ENCODE measurements at places on chromosomes 13 and 19.

DNA sequence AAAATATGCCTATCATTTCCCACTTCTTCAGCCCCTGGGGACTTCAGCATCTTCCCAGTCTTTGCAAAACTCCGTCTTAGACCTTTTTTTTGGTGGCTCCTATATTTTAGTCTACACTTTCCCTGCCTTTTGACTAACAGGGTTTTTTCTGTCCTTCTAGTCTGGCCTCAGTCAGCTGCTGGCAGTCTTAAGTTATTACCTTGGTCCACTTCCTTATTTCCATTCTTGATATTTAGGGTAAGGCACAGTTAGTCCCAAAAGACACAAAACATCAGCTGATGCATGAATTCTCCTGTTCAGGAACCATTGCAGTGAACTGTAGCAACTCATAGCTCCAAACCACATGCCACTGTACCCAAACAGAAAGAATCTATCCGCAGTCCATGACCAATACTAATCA, 234.6 kb upstream of the RFC3 start:
- DNase-seq: no peak

DNA sequence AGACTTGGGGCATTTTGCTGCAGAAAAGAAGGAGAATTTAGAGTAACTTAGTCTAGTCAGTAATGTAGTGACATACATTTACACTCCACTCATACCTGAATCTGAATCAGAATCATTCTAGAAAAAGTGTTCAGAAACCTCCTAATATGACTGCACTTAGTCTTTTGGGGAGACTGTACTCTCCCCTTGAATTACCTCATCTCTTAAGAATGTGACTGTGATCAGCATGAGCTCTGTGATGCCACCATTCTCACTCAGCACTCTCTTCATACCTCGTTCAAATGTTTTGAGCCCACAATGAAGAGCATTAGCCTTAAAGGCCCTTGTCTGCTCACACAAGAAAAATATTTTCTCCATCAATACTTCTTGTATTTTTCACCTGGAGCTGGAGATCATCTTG, 229.4 kb downstream of the FGF14 start:
- DNase-seq: no peak

- no peak for DNase-seq
Measured at GRCh38 chr13:84896128-84896527, 903.1 kb downstream of the SLITRK6 start.

DNA sequence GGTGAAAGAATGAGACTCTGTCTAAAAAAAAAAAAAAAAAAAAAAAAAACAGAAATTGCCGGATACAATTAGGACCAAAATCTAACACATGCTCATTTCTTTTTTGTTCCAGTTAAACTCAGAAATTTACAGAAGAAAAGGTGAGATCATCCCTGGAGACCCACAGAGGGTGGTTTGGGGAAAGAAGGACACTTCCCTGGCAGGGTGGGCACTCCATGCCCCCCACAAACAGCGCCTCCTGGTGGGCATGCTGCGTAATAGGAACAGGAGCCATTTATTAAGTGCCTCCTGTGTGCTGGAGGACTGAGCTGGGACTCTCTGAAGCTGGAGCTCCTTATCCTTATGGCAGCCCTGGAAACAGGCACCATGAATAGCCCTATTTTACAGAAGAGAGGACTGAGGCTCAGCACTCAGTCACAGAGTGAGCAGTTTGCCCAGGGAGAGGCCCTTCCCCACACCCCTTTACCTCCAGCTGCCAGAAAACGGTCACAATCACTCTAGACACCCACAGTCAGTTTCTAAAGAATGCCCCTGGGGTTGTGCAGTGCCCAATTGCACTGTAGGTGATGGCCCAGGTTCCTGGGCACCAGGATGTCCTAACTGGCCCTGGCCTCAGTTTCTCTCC, 10.1 kb downstream of the C19orf38 start:
- DNase-seq: no peak

- no peak for DNase-seq
Measured at GRCh38 chr13:32659736-32660135, 73.5 kb downstream of the PDS5B start.

DNA sequence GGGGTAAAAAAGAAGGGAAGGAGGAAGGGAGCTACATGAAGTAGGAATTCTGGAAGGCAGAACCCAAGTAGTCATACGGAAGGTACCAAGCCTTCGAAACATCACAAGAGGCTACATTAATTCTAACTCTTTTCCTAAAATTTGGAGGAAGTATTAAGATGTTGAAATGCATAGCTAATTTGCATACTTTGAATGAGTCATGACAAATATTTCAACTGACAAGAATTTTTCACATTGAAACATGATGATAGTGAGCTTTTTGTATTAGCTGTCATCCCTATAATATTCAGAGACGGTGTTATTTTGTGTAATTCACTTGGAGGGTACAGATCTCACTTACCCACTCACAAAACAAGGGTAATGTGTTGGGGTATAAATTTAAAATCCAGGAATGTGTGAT, 9.1 kb upstream of the ACOD1 start:
- no peak for DNase-seq

- DNase-seq: no peak
Measured at GRCh38 chr13:26895808-26896466, 135.4 kb upstream of the GPR12 start.

GRCh38 chr19:9431475-9431874, 3.9 kb downstream of the ZNF266 start:
- DNase-seq: no peak

DNA sequence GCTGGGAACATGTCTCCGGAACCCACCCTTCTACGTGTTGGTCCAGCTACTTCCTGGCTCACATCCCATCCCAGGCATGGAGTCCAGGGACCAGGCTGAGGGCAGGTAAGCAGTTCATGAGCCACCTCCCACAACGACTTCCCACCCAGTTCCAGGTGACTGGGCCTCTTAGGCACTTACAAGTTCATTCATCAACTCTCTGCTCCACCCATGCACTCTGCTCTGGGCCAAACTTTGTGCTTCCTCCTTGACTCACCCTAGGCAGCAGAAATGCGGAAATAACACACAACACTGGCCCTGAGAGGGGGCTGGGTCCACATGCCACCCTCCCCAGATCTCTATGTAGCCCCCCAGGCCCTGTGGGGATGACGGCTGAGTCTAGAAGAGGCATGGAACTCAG, 20.5 kb downstream of the IQCN start:
- no peak for DNase-seq

- no peak for DNase-seq
Measured at GRCh38 chr13:20798027-20798426, 24.3 kb upstream of the EEF1AKMT1 start.

DNA sequence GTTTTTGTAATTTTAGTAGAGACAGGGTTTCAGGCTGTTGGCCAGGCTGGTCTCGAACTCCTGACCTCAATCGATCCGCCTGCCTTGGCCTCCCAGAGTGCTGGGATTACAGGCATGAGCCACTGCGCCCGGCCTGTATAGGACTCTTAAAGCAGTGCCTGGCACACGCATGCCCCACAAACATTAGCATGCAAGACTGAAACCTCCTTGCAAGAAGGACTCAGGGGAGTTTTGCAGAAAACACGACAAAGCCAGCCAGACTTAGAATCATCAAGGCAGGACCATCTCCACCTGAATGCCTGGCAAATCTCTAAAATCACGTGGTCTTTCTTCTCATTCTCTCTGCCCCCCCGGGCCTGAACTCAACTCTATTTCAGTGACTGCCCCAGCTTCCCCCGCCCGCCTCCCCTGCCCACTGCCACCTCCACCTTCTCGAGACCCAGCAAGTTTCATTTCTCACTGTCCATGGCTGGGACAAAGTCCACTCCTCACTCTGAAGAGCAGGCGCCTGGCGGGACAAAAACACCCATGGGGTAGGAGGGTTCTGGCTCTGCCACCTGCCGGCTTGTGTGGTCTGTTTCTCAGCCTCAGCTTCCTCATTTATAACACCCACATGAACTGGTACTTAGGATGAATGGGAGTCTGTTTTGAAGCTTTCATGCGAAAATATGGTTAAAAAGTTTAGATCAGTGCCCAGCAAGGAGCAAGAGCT, 2.4 kb downstream of the TICAM1 start:
- DNase-seq: no peak

DNA sequence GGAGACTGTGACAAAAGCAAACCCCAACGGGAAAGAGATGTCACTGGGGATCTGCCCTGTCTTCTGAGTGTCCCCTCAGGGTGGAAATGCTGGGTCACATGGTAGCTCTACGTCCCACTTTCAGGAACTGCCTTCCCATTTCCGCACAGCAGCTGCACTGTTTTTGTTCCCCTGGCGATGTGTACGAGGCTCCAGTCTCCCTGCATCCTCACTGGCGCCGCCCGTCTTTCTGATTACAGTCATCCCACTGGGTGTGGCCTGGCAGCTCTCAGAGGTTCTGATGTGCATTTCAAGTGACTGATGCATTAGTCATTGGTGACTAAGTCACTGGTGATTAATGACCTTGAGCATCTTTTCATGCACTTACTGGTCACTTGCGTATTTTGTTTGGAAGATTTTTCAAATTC, 21.2 kb downstream of the PCID2 start:
- no peak for DNase-seq

DNA sequence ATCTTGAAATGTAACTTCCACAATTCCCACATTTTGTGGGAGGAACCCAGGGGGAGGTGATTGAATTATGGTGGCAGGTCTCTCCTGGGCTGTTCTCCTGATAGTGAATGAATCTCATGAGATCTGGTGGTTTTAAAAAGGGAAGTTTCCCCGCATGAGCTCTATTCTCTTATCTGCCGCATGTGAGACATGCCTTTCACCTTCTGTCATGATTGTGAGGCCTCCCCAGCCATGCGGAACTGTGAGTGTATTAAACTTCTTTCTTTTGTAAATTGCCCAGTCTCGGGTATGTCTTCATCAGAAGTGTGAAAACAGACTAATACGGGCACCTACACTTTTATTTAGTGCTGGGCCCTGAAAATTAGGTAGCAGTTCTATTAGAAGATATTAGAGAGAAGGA, 45.8 kb downstream of the TNFSF13B start:
- DNase-seq: no peak

DNA sequence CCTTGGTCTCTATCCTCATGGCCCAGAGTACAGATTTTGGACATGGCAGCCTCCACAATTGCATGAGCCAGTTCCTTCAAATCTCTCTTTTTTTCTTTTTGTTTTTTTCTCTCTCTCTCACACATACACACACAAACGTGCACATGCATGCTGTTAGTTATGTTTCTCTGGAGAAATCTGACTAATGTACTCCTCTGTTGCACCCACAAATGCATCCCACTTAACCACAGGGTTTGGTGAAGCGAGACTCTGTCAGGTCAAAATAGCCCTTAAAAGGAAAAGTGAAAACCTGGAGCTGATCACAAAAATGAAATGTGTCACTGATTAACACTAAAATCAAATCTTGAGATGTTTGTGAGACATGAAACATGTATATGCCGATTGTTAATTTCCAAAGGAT, 374.6 kb upstream of the ARGLU1 start:
- DNase-seq: no peak

DNA sequence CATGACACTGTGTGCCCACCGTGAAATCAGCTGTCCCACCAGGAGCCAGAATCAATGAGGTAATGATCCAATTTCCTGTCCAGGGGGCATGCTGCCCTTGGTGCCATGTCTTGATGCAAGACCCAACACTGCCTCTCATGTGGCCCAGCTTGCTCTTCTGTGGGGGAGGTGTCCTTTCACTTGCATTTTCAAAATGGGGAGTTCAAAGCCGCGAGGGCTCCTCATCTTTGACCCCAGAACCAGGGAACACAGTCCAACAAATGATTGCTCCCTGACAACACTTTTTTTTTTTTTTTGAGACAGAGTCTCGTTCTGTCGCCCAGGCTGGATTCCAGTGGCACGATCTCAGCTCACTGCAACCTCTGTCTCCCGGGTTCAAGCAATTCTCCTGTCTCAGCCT, 64.1 kb downstream of the FGF9 start:
- DNase-seq: no peak

DNA sequence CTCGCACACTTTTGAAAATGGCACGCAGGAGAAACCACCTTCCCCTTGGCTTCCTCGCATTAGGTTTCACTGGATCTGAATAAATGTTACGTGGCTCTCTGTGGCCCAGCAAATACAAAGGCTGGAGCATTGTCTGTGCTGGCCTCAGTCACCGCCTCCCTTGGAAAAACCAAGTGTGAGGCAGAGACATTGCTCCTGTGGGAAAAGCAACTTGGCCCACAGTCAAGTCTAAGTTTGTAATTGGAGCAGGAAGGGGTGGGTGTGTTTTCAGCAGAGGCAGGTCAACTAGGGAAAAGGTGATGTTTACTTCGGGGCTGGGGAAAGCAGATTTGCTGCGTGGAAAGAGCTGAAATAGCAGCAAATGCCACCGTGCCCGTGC, 101.6 kb downstream of the IRS2 start:
- DNase-seq: peak; percentile 7

DNA sequence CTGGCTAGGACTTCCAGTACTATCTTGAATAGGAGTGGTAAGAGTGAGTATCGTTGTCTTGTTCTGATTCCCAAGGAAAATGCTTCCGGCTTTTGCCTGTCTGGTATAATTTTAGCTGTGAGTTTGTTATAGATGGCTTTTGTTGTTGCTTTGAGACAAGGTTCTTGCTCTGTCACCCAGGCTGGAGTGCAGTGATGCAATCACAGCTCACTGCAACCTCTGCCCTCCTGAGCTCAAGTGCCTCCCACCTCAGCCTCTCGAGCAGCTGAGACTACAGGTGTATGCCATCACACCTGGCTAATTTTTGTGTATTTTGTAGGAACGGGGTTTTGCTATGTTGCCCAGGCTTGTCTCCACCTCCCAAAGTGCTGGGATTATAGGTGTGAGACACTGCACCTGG, 6.1 kb upstream of the ZNF543 start:
- no peak for DNase-seq

DNA sequence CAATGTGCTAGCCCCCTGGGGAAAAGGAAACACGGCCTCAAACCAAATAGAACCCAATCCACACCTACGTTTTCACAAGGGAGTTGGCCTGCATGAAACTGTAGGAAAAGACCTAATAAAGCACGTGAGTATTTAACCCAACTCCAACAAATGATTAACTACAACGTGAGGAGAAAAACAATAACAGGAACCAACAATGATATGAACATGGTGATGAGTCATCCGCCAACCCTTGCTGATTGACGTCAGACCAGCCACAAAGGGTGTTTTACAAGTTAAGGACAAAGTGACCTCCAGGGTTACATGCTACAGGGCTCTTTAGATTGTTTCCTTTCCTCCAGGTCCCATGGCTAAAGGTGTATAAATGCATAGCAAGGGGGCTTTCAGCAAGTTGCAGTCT, 460.5 kb downstream of the COG6 start:
- no peak for DNase-seq

- DNase-seq: no peak
Measured at GRCh38 chr13:72763411-72763810, 18.3 kb downstream of the DIS3 start.

DNA sequence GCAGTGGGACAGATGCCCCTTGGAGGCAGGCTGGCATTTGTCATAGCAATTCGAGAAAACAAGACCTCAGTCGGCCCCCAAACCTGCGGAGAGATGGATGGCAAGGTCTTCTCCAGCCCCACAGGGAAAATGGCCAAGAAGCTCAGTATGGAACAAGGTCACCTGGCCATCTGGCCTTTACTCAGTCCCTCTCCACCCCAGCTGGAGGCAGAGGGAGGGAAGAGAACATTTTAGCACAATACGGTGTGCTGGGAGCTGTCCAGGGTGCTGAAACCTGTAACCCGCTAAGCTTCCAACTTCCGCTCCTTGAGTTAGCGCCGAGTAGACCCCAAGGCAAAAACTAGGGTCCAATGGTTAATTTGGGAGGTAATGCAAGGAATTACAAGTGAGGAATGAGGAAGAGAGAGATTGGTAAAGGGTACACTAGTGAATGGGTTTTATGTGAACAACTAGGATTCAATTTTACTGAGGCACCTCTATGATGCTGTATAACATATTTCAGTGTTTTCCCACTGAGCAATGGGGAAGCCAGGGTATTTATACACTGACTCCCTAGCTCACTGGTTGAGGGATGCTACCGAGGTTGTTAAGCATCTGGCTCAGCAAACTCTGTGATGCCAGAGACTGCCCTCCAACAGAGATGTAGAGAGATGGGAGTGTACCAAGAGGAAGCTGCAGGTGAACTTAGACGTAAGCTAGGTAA, 64.3 kb downstream of the CACNA1A start:
- DNase-seq: no peak
